Osteoblast (primary cell): ENCODE measurements at places on chromosomes 5 and 9. TPM values are rescaled to one million over a fixed set of nuclear protein-coding genes. Genes with fewer than 3 reads are reported as not detected.

ENC1 gene
- total RNA-seq: 86.0 and 109 TPM in 2 replicates

PLGRKT gene
- 15.6 and 18.3 TPM in 2 replicates for total RNA-seq

ADAMTS16 gene
- 1.4 and 1.5 TPM in 2 replicates for total RNA-seq

SOHLH1 gene
- total RNA-seq: not detected in 2 replicates

PRR16 gene
- total RNA-seq: 30.4 and 36.2 TPM in 2 replicates

ST8SIA4 gene
- total RNA-seq: 1.4 and 1.8 TPM in 2 replicates

SMIM32 gene
- total RNA-seq: not detected in 2 replicates

ECM2 gene
- total RNA-seq: 55.4 and 62.2 TPM in 2 replicates

TLX3 gene
- not detected in 2 replicates for total RNA-seq

SPATA31E1 gene
- total RNA-seq: under 0.01 TPM in 1 of 2 replicates, not detected in the other

ACTL7A gene
- total RNA-seq: not detected in 2 replicates

WNK2 gene
- not detected in 2 replicates for total RNA-seq

LECT2 gene
- total RNA-seq: not detected in 2 replicates

LCN6 gene
- total RNA-seq: not detected in 2 replicates

NIM1K gene
- total RNA-seq: 0.88 and 1.1 TPM in 2 replicates

TOR4A gene
- 0.29 and 2.5 TPM in 2 replicates for total RNA-seq

CDKN2B-AS1 gene
- total RNA-seq: 15.2 and 16.5 TPM in 2 replicates

NR6A1 gene
- 0.36 and 0.88 TPM in 2 replicates for total RNA-seq

SLC1A1 gene
- total RNA-seq: 20.0 and 25.7 TPM in 2 replicates

PCDH1 gene
- 0.29 and 1.4 TPM in 2 replicates for total RNA-seq

PCDHGA11 gene
- 12.3 and 16.5 TPM in 2 replicates for total RNA-seq

ADRA1B gene
- total RNA-seq: 0.29 and 0.36 TPM in 2 replicates

KIF20A gene
- total RNA-seq: 5.3 and 7.2 TPM in 2 replicates

TRIO gene
- total RNA-seq: 246 and 274 TPM in 2 replicates

GCNT4 gene
- total RNA-seq: 2.5 and 2.7 TPM in 2 replicates

DEPDC1B gene
- 1.4 and 1.8 TPM in 2 replicates for total RNA-seq

ASPN gene
- total RNA-seq: 1.1 and 1.2 TPM in 2 replicates

RANBP6 gene
- 19.7 and 19.9 TPM in 2 replicates for total RNA-seq

MCTP1 gene
- total RNA-seq: 5.8 and 6.8 TPM in 2 replicates

OBP2B gene
- total RNA-seq: not detected in 2 replicates

BARX1 gene
- total RNA-seq: 8.5 and 15.6 TPM in 2 replicates

ARSI gene
- total RNA-seq: 4.7 and 6.5 TPM in 2 replicates

SLC25A2 gene
- total RNA-seq: 0.36 and 0.59 TPM in 2 replicates
